ENCODE measurements at places on chromosomes 16 and 17.

GRCh38 chr17:45628019-45628418 is 137.5 kb upstream of the PLEKHM1 start:
- no peak for DNase-seq

GRCh38 chr16:79982361-79982760 is 381.8 kb upstream of the MAF start:
- DNase-seq = no peak

DNA sequence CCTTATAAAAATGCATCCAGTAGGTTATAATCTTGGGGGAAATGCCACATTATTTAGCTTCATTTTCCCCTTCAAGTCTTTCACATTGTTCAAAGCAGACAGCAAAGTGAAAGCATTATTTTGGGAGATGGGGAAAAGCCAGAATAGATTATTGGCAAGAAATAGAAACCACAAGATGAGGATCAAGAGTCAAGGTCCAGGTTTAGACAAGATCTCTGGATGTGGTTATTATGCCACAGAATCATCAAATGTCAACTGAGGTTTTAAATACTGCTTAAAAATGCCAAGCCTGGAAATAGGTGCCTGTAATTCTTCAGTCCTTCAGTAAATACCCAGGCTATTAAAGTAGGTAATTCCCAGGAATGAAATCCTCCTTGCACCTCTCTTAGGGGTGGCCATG is 65.1 kb upstream of the ALOX12 start:
- no peak for DNase-seq

- DNase-seq = no peak
Observed at GRCh38 chr17:3722716-3723115, 987 bp upstream of the HASPIN start.

DNA sequence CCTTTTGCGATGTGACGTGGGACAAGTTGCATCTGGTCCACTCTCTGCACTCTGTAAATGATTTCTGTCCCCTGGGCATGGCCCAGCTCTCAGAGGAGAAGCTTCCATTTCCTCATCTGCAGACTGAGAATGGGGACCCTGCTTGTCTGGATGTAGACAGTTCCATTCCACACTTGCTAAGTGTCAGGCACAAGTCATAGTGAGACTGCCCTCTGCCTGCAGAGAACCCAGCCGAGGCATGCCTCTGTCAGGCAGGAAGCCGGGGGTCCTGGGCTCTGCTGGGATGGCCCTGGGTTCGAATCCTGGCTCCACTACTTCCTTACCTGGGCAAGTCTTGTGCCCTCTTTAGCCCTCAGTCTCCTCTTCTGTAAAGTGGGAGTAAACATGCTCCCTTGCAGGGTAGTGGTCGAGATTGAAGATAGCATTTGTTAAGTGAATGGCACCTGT is 4.1 kb downstream of the MAP2K3 start:
- DNase-seq = no peak

- DNase-seq = peak; percentile 15
Observed at GRCh38 chr16:2194852-2195321, 1.5 kb downstream of the CASKIN1 start.

DNA sequence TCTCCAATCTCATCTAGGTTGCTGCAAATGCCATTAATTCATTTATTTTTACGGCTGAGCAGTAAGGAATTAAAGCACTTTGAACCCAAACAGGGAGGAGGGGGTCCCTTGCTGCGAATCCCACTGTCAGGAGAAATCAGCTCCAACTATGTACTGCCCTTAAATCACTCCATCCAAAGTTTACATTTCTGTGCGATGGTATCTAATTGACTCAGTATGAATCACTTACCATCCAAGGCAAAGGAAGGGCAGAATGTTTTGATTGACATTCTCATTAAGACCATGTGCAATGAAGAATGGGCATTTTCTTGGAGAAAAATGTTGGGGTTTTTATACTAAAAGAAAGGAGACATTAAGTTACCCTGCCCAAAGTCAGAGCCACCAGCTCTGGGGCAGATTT is 47.7 kb upstream of the XYLT1 start:
- DNase-seq = no peak

DNA sequence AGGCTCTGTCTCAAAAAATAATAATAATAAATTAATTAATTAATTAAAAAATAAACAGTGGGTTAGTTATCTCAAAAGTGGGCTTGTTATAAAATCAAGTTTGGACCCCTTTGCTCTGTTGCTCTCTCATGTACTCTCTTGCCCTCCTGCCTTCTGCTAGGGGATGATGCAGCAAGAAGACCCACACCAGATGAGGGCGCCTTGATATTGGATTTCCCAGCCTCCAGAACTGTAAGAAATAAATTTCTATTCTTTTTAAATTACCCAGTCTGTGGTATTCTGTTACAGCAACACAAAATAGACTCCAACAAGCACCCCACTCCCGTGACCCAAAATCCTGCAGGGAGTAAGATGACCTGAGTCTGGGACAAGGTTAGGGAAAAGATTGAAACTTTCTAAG is 2.1 kb upstream of the ZNF652 start:
- no peak for DNase-seq

DNA sequence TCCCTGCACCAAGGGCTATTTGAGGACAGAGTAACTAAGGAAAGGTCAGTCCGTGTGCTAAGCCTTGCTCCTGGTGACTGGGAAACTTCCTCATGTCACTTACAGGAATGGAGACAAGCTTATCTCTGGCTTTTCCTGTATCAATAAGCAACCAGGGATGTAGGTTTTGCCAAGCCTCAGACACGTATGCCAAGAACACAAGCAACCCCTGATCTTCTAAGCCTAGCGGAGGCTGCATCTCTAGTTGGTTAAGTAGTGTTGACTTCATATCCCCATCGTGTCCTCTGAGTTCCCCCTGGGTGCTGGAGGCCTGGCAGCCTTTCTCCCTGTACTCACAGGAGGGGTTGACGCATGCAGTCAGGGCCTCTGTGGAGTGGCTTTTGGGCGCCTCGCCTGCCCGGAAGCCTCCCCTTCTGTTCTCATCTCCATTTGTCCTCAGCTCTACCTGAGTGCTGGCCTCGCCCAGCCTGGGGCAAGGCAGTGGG is 1.4 kb upstream of the C1QTNF1 start:
- no peak for DNase-seq

DNA sequence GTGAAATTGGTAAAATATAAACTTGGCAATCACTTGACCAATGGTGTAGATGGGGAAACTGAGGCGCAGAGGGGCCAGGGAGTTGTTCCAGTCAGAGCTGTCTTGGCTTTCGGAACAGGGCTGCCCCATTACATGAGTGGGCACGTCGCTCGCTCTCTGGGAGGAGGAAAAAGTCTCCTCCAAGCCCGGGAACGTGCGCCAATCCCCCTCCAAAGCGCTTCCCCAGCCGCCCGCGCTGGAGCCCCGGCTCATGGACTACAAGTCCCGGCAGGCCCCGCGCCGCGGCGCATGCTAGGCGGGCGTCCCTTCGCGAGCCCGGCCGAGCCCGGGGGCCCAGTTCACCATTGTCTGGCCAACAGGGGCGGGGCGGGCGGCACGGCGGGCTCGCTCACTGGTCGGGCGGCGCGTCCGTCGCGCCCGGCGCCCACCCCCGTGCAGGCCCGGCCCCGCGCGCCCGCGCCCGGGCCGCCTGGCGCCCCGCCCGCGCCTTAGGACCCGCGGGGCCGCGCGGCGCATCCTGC is at the start of gene LLGL1:
Gene LLGL1 (plus strand): TSS at position 515 of the 521 bp plus-strand sequence. CDS start 48 bp downstream, outside the sequence.
- DNase-seq = peak; percentile 94

DNA sequence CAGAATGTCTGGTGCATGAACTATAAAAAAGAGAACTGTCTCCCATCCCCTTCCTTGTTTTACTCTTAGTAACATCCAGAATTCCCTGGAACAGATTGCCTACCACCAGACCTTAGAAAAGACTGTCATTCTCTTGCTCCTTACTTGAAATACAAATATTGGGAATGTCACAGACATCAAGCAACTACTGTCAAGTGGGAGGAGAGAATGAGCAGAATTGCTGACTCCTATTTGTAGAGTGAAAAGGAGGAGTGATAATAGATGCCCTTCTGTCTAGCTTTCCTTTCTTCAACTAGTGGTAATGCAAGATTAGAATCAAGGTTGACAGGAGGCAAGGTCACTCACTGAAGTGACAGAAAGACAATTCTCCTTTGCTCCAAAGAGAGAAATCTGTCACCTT is 23.9 kb upstream of the NOL11 start:
- no peak for DNase-seq

- no peak for DNase-seq
Observed at GRCh38 chr17:64596439-64596838, 65.7 kb downstream of the SMURF2 start.

DNA sequence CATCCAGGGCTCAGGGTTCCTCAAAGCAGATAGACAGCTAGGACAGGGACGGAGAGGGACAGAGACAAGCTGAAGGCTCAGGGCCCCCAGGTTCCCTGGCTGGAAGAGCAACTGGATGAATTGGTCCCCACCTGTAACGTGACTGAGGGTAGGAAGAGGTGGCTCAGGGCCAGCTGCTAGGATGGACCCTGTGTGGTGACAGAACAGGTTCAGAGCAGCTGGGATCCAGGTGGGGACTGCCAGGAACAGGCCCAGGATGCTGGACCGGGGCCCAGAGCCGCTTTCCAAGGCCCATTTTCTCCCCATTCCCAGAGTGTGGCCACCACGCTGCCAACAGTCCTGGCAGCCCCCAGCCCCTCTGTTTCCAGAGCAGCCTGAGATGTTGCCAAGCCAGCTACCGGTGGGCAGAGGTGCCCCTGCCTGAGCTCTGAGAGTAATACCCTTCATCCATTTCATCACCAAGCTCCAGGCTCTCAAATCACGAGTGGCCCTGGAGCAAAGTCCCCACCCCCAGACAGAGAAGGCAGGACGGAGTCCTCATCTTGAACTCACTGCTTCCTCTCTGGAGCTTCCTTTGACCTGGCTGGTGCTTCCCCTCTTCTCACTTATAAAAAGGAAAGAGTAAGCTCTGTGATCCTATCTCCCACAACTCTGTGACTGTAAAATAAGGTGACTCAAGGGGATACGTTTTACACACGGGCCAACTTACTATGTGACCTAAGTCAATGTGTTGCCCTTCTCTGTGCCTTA is 79.6 kb downstream of the TMEM132E start:
- DNase-seq = no peak

- DNase-seq = no peak
Observed at GRCh38 chr16:85948616-85949265, 49.8 kb downstream of the IRF8 start.

GRCh38 chr17:28151001-28151400 is 108.5 kb downstream of the NLK start:
- DNase-seq = no peak

DNA sequence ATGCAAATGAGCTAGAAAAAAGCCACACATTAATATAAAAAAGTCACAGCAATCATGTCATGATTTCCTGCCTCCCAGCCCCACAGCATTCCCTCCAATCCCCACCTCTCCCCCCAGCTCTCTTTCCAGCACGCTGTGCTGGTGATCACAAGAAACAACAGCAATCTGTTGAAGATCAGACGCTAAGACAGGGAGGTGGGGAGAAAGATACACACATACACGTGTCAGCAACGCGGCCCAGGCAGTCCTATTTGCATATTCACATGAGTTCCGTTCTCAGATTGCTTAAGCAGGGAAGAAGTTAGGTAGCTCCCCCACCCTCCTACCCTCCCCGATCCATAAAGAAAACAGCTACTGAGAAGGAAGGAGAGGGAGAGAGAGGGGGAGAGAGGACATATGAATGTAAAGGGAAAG is 405.5 kb upstream of the PSMD7 start:
- DNase-seq = no peak

DNA sequence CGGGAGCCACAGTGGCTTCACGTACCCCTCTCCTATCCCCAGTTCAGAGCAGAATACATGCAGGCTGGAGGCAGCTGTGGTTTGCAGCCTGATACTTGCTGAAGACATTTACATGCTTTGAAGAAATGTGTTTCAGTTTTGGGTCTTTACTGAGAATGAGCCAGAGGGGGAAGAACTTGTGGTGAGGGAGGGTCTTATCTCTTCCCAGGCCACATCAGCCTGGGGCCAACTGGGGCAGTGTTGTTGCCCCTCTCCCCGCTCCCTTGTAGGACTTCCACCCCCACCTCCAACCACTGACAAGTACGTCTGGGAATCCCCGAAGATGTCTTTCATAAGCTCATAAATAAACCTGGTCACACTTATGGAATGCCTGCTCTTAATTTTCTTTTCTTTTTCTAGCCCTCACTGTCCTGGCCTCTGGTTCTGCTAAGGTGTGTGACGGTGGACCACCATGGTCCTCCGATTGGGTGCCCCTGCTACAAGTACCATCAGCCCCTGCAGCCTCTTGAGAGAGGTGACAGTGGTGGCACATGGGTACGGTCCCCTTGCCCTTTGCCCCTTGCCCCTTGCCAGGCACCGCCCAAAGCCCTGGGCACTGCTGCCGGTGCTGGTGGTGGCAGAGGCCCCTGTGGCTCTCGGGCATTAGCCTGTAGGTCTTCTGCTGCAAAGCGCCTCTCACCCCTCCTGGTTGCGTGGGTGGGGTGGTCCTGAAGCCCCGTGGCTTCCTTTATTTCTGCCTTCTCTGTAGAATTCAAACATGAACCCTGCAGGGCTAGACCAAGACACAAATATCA is 144.8 kb upstream of the RPH3AL start:
- DNase-seq = no peak

GRCh38 chr17:50101346-50102163 is 6.4 kb downstream of the PDK2 start:
- DNase-seq = no peak

- DNase-seq = no peak
Observed at GRCh38 chr16:85952197-85952596, 53.2 kb downstream of the IRF8 start.

GRCh38 chr16:72132726-72133125 is 39.1 kb downstream of the DHX38 start:
- no peak for DNase-seq

DNA sequence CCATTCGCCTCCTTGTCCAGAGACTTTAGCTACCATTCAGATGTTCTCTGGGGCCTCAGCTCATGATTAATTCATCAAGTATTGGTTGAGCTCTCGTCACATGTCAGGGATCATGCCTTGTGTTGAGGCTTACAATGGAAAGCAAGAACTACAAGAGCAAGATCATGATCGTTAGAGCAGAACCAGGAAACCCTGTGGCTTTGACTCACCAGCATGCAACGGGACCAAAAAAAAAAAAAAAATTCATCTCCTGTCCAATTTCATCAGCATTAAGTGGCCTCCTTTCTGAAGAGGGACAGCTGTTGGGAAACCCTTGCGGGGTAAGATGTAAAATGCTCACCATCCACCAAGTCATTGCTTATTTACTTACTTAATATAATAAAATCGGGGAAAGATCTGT is 12.1 kb upstream of the USP10 start:
- no peak for DNase-seq

- DNase-seq = no peak
Observed at GRCh38 chr17:61388561-61389356, 10.9 kb upstream of the TBX2 start.

GRCh38 chr16:27761816-27762215 is 211.9 kb downstream of the KATNIP start:
- no peak for DNase-seq

DNA sequence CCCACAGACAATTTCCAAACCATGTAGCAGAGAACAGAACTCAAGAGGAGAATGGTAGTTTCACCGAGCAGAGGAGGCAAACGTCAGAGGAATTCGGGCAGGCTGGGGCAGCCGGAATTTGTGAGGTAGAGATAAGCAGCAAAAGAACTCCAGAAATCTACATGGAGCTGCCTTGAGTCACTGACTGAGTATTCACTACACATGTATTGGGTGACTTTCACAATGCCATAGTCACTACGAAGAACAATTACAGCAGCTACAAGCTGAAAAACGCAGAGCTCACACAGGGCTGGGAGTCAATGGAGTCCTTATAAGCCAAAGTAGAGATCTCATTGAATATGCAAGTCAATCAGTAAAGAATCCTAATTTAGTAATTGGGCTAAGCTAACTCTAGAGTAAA is 13.4 kb downstream of the CMC2 start:
- DNase-seq = no peak
